ENCODE measurements at places on chromosomes 4 and X.

GRCh38 chrX:83819304-83819703 is 41.6 kb upstream of the CYLC1 start:
- DNase-seq, result no peak

- no peak for DNase-seq
Measured at GRCh38 chr4:85953651-85954018, 406.2 kb downstream of the MAPK10 start.

- no peak for DNase-seq
Measured at GRCh38 chrX:40096395-40097091, 1.2 kb downstream of the BCOR start.

GRCh38 chrX:36445566-36445965 is 526.0 kb downstream of the CFAP47 start:
- no peak for DNase-seq

DNA sequence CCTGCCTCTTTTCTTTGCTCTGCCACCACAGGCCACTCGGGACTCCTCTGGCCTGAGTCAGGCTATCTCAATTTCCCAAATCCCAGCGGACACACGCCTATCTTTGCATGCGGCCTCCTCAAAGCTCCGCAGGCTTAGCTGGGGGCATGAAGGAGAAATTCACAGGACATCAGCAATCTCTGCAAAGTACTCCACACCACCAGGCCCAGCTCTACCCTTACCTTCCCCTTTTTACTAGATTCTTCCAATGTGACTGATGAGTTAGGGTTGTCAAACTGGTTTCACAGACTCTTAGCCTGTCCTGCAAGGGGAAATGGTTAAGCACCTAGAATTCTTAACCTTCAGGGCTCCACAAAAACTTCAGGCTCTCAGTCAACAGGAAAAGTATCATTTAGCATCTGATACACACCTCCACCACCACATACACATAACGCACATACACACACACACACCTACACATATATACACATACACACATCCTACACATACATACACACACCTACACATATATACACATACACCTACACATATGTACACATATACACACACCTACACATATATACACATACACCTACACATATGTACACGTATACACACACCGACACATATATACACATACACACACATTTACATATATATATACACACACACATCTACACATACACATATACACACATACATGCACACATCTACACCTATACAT is 349.1 kb downstream of the ANK2 start:
- no peak for DNase-seq

Data from right renal pelvis (tissue), 4 donors.